ENCODE measurements at places on chromosomes 5 and 9.

DNA sequence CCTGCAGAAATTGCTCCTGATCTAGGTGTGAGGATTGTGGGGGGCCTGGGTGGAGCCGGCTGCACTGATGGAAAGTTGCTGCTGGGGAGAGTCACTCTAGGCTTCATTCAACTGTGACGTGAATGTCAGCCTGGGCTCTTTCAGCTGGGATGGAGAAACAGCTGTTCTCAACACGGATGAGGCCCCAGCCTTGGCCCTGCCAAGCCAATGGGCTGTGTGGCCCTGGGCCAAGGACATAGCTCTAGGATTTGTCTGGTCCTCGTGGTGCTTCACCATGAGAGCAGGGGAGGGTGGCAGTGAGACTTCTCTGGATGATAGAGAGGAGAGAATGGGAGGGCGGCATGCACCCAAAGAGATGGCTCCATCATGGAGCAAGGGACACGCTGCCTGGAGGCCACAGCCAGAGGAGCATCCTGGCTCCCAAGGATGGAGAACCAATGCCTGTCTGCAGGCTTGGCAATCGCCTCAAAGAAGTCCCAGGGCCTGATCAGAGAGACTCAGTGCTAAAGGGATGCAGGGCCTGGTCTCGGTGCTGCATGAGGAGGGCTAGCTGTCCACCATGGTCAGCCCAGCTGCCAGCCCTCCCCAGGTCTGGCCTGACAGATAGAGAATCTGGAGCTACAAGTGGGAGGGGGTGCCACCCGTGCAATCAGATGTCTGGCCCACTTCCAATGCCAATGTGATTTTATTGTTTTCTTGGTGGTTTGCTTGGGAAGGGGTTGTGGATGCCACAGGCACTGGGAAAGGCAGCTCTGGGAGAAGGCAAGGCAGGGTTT lies 141.0 kb downstream of the GADD45G start:
- DNase-seq = no peak

DNA sequence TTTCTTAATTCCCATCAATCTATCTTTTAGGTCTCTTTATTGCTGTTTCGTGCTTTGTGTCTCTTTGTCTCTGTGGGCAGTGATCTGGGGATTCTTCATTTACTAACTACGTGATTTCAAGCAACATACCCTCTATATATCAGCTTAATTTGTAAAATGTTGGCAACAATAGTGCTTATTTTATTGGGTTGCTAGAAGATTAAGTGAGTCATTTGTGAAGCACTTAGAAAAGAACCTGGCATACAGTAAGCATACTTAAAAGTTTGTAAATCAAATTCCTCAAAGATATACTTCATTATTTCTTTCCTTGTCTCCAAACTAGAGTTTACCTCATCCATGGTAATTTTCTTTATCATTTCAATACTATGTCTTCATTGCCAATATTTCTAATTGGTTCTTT lies 669.7 kb downstream of the MAT2B start:
- DNase-seq = no peak

DNA sequence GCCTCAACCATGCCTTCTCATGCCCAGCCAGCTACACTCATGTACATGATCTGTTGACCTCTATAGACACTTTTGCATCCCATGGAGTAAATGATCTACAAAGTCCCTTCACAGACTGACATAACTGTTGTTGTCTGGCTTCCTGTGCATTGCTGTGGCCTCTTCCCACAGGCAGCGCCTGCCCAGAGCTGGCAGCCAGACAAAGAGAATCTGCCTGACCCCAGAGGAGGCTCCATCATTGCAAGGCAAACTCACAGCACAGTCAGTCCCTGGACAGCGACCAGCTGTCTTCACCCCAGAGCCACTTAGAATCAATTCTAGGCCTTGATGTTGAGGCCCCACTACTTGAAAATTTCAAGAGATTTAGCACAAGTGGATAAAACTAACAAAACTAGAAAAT lies 65.5 kb downstream of the INSYN2B start:
- no peak for DNase-seq

- no peak for DNase-seq
Observed at GRCh38 chr9:128628471-128629048, 28.1 kb downstream of the DYNC2I2 start.

DNA sequence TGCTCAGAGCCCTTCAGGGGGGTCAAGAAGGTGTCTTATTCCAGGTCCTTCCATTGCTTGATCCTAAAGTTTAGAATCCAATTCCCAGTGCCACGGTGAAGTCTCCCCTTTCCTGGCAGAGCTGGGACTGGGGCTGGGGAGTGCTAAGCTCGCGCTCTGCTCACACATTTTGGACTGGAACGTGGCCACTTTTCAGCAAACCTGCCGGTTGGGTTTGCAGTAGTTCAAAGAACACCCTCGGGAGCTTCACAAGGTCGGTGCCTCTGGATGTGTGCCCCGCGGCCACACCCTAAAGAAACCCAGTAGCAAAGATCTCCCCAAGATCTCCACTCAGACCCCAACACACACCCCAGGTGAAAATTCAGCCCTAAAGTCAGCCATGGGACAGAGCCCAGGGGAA lies at the start of gene C9orf152:
Gene C9orf152 (minus strand): TSS at position 129 of the 400 bp plus-strand sequence. CDS start 580 bp downstream, outside the sequence.
- DNase-seq = no peak

DNA sequence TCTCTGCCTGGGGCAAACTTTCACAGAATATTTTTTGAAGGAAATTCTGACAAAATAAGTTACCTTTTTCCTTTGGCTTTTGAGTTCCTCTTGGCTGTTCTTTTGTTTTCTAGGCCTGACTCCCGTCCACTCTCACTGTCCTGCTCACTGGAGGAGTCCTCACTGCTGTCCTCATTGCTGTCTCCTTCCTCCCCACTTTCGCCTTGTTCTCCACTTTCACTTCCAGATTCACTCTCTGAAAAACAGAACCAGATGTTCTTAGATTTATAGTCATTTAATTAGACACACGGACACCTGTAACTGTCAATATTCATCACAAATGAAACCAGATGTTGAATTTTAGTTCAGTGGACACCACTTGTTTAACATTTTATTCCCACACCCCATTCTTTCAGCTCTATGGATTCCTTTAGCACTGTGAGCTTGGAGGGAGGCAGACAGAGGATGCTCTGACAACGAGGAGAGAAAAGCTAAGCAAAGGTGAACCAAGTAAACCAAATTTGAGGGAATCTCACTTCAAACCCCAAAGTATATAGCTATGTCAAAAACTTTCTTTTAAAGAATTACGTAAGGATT lies 180.7 kb downstream of the AP3B1 start:
- no peak for DNase-seq

DNA sequence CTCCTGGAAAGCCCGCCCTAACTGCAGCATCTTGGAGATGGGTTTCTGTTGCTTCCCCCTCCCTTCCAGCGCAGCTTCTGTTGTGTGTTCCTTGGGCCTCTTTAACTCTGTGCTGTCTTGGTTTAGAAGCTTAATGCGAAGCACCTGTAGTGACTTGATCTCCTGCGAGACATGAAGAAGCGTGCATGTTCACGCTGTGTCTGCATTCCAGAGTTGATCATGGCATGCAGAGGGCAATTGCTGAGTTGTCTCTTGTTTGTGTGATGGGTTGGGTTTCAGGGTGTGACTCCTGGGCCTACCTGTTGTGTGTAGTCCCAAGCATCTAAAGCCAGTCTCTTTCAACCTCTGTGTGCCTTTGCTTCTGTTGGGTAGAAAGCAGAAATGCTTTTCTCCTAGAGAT lies 155.6 kb downstream of the SMARCA2 start:
- DNase-seq = no peak

DNA sequence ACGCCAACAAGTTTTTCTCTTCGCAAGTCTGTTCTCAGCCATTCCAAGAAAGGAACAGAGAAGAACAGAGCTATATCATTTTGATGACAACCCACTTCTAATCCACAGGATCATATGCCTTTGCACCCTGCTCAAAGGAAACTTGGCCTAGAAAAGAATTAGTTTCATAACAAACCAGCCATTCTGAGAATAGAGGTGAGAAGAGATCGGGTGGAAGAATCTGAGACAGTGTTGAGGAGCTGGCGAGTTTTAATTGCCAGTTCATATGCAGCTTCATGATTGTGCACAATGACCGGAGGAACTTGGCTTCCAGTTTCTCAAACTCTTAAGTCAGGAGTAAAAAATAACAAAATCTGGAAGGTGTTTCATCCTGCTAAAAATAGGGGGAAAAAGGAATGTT lies 380.0 kb downstream of the NR2F1-AS1 start:
- no peak for DNase-seq

- DNase-seq = no peak
Observed at GRCh38 chr5:41181691-41182564, 31.4 kb downstream of the C6 start.

- DNase-seq = no peak
Observed at GRCh38 chr5:139523635-139524445, 37.3 kb upstream of the UBE2D2 start.

DNA sequence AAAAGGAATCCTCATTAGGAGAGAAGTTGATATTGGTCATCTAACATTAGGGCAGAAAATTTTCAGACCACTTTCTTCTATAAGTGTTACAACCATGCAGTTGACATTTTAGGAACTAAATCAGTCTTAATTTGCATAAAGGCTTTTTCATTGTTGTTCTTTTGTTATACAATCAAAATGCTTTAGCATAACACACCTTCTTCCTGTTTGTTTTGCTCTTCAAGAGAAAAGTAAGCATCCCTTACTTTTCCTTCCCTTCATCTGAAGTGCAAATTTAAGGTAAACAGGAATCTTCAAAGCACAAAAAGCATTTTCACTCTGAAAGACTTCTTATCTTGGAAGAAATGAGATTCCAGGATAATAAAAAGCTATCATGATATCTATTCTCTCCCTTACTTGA lies 273.6 kb downstream of the PTPRD start:
- no peak for DNase-seq

DNA sequence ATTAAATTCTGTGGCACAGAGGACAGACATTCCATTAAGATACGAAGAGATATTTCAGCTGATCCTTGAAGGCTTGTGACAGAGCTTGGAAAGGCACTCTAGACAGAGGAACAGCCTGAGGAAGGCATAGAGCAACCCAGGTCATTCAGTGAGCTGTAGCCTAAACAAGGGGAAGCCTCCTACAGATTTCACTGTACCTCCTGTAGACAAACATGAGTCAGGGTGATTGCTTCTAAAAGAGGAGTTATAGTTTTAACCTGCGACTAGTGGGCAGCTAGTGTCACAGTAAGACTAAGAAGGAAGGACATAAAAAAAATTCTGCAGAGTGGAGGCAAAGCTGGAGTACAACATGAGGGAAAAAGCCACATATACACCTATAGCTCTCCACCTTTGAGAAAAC lies 43.5 kb upstream of the ANKDD1B start:
- no peak for DNase-seq

DNA sequence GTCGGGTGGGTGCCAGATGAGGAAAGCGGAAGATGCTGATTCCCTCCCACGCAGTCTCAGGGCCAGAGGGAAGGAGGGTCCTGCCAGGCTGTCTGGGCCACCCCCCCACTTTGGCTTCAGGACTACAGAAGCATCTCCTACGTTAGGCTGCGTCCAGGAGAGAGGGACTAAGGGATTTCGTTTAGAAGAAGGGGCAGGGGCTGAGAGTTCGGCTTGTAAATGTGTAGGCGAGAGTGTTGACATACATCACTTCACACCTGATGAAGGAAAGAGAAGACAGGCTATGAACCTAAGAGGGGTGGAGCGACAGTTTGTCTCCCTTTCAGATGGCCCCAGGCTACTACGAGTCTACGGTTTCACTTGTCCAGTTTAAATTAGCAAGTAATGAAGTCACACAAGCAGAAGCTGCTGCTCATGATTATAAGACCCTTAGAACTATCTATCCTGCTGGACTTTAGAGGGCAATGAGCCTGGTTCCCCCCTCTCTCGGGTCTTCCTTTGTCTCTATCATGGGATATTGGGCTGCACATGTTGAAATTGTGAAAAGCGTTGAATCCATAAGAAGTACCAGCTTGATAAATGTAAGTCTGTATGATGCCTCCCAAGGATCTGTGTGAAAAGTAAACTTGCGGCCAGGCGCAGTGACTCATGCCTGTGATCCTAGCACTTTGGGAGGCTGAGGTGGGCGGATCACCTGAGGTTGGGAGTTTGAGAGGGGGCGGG lies 193.0 kb downstream of the AOPEP start:
- no peak for DNase-seq

GRCh38 chr5:92309336-92309991 lies 926.3 kb upstream of the ARRDC3 start:
- no peak for DNase-seq

DNA sequence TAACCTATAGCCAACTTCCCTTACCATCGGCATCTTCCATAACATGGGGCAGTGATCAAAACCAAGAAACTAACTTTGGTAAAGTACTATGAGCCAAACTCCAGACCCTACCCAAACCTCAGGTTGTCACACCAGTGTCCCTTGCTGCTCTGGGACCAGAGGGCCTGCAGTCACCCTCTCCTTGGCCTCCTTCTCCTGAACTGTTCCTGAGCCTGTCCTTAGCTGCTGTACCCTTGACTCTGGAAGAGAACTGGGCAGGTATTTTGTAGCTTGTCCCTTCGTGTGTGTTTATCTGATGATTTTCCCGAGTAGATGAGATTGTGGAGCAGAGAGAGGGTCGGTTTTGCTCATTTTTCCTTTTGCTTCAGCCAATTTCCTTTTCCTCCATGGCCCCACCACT lies 240.4 kb downstream of the SYK start:
- no peak for DNase-seq

DNA sequence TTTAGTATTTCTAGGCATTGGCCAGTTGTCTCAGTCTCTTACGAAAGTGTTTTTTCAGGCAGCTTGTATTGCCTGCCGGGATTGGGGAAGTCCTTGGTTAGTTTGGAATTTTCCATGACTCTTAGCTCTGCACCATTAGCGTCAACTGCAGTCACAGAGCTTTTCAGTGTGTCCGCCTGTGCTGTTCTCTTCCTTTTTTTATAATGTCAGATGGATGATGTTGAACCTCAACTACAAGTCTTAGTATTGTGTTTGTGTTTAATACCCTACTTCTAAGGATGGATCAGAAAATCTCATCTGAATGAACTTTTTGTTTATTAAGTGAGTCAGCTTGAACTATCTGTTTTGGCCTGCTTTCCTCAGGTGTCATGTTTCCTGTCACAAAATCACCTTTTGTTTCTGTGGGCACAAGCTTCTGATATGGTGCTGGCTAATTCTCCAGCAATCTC lies 33.1 kb downstream of the ATP6V0E1 start:
- no peak for DNase-seq

DNA sequence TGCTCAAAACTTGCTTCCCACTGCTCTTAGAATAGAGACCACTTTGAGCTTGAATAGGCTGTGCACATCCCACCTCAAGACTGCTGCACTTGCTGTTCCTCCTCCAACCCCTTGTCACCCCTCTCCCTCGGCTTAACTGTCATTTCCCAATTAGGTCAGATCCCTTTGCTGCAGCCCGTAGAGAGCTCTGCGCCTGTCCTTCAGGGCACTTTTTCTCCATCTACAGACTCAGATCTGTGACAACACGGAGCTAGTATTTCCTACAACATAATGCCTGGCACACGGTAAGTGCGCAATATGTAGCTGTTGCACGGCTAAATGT lies 485 bp upstream of the HABP4 start:
- DNase-seq = no peak

Data from NCI-H2171 (cell line).